ENCODE measurements at places on chromosomes 11 and 22.

DNA sequence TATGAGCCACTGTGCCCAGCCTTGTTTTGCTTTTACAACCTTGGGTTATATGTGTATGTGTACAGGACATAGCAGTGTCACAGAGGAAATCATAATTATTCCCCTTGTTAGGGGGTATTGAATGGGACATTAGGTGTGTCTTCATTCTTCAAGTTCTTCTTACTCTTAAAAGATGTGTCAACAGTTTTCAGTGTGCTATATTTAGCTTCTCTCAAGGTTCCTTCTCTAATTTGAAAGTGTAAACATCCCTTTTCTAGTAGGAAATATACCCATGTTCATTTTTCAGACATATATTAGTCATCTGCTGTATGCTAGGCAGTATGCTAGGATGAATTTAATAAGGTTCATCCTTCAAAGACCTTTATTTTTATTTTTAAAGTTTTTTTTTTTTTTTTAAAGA is 17.1 kb downstream of the PCF11 start:
- no peak for DNase-seq

- no peak for DNase-seq
These were observed 4.2 kb downstream of the MRGPRD start for GRCh38 chr11:68976563-68976962.

DNA sequence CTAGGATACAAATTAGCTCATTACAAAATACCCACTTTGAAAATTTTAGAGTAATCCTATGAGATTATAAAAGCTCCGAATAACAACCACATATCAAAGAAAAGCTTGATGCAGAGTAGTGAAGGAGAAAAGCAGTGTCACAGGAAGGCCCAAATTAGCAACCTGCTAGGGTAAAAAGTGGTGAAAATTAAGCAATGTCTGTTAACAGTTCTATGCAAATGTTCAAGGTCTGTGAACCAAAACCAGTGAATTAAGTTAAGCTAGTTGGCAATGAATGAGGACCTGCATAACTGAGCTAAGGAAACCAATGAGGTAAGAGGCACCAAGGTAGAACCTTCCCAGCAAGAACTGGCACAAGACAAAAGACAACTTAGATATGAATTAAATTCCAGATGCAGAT is 29.6 kb downstream of the PRDM10 start:
- no peak for DNase-seq

GRCh38 chr11:96748639-96749370 is 359.0 kb downstream of the JRKL start:
- DNase-seq, result no peak

- DNase-seq, result no peak
These were observed 8.3 kb upstream of the FGF19 start for GRCh38 chr11:69711822-69712801.

- no peak for DNase-seq
These were observed 16.2 kb upstream of the CASTOR1 start for GRCh38 chr22:30305519-30305905.

- DNase-seq, result no peak
These were observed 157.7 kb downstream of the MAML2 start for GRCh38 chr11:96185220-96185768.

DNA sequence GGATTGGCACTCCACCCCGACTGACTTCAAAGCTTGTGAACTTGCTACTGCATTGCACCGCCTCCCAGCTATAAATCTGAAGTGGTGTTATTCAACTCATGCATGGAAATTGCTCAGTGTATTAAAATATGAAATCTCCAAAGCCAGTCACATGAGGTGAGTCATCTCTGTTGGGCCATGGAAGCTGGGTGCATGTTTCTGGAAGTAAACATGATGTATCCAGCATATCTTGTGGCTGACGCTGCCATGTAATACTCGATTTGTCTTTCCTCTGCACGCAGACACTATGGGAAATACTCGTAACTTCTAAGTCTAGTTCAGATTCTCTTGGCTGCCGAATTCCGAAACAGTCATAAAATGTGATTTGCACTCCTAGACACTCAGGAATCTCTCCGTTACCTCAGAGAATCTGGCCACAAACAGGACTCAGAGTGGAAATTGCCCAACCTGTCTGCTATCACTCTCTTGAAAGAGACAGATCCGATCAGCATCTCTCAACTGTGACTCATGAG is 154.9 kb upstream of the MPPED2 start:
- no peak for DNase-seq

- no peak for DNase-seq
These were observed 327.5 kb downstream of the C11orf87 start for GRCh38 chr11:109749476-109749875.

DNA sequence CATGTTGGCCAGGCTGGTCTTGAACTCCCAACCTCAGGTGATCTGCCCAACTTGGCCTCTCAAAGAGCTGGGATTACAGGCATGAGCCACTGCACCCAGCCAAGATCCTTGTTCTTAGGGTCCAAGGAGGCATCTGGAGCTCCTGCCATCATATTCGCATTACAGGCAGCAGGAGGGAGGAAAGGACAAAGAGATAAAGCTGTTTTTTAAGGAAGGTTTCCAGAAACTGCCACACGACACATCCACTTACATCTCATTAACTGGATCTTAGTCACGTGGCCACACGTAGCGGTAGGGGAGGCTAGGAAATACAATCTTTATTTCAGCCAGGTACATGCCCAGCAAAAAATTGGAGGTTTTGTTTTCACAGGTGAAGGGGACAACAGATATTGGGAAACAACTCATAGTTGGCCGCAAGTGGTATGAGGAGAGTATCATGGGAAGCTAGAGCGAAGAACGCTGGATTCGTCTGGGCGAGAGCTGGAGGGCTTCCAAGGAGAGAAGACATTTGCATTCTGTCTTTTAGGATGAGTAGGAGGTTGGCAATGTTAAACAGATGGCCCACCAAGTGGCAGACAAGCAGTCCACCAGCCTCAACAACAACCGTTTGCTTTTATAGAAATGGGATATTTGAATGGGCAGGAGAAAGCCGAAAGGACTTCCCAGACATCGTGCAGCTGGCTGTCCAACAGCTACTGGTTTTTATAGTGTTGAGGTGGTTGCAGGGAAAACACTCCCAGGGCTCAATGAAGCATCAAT is 39.2 kb upstream of the DMC1 start:
- DNase-seq, result no peak

GRCh38 chr11:41845066-41845465 is 385.6 kb upstream of the LRRC4C start:
- no peak for DNase-seq

DNA sequence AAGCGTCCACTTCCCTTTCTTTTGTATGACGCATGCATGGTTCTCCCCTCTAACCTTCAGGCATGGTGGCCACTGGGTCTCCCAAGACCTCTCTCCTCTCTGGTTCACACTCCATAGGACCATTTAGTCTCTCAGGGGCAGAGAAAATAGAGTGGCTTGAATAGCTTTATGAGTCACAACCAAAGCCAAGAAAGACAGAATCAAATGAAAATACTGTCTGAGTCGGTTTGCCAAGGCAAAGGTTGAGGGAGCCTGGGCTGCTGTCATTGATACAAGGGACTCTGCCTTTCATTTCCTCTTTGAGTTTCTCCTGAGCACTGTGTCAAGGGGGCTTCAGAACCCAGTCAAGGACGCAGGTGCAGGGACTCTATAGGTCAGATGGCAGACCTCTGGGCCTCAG is 44.2 kb downstream of the TENM4 start:
- DNase-seq, result no peak

- no peak for DNase-seq
These were observed 106.7 kb downstream of the APIP start for GRCh38 chr11:34809191-34810106.

DNA sequence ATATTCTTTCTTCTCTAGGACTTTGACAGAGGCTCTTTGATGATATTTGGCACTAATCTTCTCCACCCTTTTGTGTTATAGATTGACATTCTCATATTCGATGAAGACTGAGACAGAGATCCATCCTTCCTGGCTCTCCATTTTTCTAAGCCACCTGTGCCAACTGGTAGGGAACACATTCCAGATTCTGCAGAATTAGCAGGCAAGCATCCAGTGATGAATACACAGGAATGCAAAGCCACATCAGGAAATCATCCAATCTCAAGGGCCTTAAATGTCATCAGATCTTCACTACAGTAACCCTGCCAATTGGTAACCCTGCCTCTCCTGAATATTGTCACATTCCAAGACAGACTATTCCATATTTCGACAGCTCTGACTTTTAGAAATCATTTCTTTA is 718.4 kb upstream of the API5 start:
- DNase-seq, result no peak

DNA sequence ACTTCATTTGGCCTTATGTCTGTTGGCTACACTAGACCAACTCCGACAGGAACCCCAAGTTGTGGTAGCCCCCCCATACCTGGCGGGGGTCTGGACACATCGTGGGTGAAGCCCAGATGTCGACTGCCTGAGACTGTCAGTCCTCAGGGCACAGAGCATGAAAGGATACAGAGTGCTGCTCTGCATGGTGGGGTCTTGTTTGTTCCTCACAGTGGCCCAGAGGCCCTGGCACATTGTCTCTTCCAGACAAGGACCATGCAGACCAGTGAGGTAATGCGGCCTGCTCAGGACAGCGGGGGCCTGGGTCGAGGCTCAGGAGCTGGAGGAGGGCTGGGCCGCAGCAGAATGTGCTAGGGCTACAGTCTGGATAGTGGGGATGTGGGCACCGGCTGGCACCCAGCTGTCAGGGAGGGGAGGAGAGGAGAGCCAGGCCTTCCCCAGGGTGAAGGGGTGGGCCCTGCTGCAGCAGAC is 14.6 kb downstream of the CAPN5 start:
- DNase-seq, result no peak

DNA sequence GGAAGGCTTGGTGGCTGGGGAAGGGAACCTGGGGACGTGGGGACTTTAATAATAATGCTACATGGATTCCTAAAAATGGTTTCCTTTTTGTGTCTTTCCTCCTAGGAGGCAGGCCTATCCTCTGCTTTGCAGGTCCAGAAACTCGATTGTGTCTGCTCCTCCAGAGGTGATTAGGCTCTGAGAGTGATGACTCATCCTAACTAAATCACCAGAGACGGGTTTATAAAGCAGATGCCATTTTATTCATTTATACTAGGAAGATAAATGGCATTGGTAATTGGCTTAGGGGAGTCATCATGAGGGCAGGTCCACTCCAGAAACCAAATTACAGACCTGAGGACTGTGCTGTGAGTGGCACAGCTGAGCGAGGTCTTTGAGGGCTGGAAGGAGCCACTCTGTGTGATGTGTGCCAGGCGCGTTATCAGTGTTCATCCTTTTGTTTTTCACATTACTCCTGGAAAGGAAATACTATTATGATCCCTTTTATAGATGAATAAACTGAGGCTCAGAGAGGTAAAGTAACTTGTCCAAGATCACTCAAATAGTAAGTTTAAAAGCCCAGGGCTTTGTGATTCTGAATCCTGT is 7.1 kb downstream of the NLRX1 start:
- DNase-seq, result no peak

DNA sequence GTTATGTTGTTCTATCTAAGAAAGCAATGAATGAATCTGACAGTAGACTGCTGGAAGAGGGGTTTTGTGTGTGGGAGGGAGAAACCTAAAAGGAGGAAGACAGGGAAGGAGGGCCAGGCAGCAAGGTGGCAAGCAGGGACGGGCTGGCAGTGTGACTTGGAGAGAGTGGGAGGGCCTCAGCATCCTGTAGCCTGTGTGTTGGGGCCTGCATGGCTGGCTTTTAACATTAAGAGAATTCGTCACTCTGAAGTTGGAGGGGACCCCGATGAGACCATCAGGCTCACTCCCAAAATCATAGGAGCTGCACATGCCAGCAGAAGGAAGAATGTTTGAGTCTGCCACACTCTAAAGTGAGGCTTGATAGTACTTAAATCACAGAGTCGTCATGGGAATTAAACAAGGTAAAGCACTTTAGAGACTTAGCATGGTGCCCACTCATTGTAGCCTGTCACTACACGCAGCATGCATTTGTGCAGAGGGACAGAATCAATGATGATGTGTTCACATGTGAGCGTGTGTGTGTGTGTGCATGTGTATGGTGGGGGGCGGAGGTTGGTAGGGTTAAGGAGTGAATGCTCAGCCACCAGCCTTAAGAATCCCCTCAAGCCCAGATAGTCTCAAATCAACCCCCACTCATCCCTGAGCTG is 199.5 kb downstream of the TENM4 start:
- no peak for DNase-seq

DNA sequence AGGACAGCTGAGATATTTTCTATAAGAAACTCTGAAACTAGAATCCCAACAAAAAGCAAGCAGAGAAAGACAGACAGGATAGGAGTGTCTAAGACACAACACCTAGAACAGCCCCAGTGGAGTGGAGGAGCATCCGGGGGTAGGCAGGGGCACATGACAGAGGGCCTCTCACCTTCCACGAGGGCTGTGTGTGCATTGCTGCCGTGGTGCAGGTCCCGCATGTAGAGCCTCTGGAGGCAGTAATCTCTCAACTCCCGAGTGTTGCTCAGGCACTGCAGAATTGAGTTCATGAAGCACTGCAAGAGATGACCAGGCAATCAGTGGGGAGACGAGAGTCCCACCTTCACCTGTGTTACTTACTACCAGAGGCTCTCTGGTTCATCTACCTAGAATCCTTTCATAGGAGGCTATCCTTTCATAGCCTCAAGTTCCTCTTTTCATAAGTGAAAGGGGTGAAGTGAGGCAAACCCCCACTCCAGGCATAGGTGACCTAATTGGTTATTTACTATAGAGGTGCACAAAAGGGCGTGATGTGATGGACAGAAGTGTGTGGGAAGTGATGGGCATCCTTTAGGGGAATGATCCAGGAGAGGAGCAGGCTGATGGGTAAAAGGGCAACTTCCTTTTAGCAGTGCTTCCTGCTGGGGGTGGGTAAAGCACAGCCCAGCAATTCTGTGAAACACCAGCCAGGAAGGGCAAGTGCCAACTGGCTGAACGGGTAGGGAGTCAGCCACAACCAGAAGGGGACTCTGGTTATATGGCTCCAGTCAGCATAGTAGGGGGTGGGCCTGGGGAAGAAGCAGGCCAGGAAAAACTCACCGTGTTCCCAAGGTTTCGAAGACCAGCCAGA is 13.1 kb upstream of the MFRP start:
- no peak for DNase-seq
